Prostate gland (tissue), 2 donors: ENCODE measurements at places on chromosomes 2 and 18. TPM values are rescaled to one million over a fixed set of nuclear protein-coding genes. Genes with fewer than 3 reads are reported as not detected.

PTH2R gene
- 0.09 TPM for total RNA-seq

AP1S3 gene
- 7.7 TPM for total RNA-seq

WNT10A gene
- total RNA-seq: 4.3 TPM

TPRKB gene
- 54.0 TPM for total RNA-seq

KANSL1L gene
- total RNA-seq: 36.1 TPM

FNDC4 gene
- total RNA-seq: 24.1 TPM

FBXO15 gene
- 4.2 TPM for total RNA-seq

AMER3 gene
- total RNA-seq: 0.18 TPM

KCNK3 gene
- 14.5 TPM for total RNA-seq

CHN1 gene
- total RNA-seq: 7.8 TPM

SFTPB gene
- 0.59 TPM for total RNA-seq

NEUROD1 gene
- not detected for total RNA-seq

ANKRD30B gene
- total RNA-seq: 2.5 TPM

UNC80 gene
- total RNA-seq: 8.6 TPM
